Stimulated activated CD8-positive, alpha-beta memory T cell treated with anti-CD3 and anti-CD28 coated beads, Interleukin-12 subunit alpha, Interleukin-12 subunit beta, amount 100 ng/mL, for 1 hour (primary cell): ENCODE measurements at places on chromosomes 3 and 15.

DNA sequence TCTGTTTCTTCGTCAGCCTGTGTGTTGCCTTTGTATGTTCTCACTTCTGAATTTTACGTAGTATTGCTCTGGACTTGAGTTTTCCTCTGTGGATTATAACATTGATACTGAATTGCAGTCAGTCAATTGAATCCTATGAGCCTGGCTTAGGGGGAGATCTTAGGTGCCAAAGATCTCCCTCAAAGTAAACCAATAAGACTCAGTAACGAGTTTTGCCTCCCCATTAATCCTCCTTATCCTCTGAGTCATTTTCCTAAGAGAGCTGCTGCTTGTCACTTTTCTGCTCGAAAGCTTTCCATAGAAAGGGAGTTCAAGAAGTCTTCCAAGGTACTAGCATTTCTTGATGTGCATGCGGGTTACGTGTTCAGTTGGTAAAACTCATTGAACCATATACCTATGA is 126.4 kb downstream of the CHDH start:
- DNase-seq, result no peak

DNA sequence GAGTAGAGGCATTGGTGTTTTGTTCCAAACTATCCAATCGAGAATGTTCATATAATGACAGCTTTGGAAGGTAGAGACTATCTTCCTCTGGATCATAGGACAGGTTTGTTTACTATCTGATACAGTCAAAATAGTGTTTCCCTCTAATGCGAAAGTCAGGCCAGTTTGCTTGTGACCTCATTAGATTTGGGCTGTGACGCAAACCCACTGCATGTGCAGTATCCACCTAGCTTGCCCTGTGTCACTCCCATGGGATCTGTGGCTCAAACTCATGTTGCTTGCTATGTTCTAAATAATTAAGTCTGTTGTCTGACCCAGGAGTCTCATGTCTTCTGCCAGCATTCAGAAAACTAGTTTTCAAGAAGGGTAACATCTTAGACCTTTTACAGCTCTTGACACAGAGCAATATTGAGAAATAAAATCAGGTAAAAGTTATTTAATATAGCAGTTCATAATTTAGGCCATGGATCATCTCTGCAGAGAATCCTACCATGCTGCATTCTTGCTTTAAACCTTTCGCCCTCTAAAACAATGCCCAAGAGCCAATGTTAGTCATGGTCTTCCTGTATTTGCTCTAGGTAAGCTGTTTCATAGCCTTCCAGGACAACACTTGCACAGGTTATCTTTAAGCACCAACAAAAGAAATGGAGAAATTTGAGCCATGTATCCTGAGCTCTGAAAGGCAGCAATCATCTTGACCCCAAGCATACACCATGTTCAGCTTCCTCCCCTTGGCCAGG is 26.4 kb downstream of the NIT2 start:
- no peak for DNase-seq

DNA sequence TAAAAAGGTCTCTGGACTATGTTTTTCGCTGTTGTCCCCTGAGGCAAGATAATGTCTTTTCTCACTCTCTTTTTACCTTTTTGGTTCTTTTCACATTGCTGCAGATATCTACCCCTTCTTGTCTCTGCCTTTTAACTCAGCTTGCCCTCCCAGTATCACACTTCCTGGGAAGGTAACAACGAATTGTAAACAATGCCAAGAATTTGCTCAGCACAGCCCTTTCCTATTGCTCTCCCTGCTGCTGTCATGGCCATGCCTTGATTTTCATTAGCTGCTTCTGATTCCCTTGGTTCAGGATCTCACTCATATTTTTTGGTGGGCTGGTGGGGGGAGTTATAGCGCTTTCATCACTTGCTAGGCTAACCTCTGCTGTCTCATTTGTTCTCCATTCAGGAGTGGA is 123.1 kb upstream of the DPH6 start:
- no peak for DNase-seq

DNA sequence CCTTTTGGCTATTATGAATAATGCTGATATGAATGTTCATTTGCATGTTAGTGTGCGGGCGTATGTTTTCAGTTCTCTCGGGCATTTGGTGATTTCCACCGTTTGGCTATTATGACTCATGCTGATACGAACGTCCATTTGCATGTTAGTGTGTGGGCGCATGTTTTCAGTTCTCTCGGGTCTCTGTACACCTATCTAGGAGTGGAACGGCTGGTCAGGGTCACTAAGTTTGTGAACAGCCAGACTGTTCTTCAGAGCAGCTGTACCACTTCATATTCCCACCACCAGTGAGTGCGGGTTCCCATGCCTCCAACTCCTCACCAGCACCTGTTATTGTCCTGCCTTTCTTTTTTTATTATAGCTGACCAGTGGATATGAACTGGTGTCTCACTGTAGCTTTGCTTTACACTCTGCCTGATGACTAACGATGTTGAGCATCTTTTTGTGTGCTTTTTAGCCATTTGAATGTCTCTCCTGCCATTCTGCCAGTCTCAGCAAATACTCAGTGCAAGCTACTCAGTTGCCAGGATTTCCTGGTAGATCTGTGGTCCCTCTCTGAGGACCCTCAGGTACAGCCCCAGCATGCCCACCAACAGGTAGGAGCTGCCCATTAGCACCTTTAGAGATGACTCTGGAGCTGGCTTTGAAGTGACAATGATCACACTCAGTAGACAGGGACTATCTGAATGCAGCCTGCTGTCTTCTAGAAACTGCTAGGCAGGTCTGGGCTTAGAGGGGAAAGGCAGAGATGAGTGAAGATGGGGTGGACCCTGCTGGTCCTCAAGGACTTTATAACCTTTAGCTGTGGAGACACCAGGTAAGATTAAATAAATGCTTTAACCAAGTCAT is 141.1 kb downstream of the XXYLT1 start:
- DNase-seq, result no peak

- no peak for DNase-seq
Observed at GRCh38 chr3:99967796-99968195, 146.5 kb downstream of the FILIP1L start.

DNA sequence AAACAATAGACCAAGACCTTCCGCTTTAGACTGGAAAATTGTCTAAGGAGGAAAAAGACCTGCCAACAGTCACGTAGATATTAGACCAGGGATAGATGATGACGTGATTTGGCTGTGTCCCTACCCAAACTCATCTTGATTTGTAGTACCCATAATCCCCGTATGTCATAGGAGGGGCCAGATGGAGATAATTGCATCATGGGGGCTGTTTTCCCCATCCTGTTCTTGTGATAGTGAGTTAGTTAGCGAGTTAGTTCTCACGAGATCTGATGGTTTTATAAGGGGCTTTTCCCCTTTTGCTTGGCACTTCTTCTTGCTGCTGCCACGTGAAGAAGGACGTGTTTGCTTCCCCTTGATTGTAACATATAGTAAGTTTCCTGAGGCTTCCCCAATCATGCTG is 31.7 kb upstream of the SUCLG2 start:
- DNase-seq, result no peak

GRCh38 chr15:95591270-95591669 is 739.2 kb upstream of the NR2F2 start:
- DNase-seq, result no peak

GRCh38 chr15:31260646-31261265 is 65.9 kb upstream of the KLF13 start:
- no peak for DNase-seq

DNA sequence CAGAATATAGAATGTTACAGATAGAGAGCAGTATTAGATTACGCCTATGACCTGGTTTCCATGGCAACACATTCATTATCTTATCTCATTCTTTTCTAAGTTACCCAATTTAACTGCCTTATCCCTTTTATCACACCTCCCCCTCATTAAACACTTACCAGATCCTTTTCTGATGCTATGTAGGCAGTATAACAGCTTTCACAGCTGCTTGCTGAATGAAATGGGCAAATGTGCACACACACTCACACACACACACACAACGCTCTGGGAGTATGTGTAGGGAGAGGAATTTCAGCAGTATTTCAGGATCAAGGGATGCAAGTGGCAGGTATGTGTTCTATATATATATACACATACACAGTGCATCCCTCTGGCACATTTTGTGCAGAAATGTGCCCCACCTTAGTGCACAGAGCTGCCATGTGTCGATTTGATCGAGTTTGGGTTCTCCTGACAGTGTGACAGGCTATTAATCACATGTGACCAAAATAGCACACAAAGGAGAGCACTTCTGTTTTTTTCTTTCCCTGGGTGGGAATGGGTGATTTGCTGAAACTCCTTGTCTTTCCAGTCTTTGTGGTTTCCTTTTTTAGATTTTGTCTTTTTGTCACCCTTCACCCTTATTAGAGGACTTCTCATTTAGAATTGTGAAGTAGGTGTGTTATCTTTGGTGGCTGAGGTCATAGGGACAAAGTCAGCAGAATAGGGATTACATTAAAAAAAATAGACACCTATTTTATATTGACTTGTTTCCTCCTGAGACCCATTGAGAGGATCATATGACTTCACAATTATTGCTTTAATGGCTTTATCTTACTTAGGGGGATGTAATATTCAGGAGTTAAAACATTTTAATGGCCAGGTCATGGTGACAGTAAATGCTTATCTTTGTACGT is 553.7 kb downstream of the PDCD6IP start:
- no peak for DNase-seq

DNA sequence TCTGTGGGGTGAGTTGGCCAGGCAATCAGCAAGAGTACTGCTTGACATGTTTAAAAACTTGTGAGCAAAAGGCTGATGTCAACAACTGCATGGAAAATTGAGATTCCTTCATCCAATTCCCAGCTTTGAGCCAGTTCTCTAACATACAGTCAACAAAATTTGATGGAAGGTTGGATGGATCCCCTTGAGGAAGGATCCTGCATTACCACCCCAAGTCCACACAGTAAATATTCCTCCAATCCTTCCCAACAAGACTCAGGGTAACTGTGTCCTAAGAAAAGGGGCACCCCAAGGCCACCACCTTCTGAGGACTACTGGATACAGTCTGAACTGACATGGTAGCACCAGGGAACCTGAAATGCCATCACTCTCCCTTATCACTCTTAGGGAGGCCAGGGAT is 15.1 kb downstream of the GLB1 start:
- no peak for DNase-seq

DNA sequence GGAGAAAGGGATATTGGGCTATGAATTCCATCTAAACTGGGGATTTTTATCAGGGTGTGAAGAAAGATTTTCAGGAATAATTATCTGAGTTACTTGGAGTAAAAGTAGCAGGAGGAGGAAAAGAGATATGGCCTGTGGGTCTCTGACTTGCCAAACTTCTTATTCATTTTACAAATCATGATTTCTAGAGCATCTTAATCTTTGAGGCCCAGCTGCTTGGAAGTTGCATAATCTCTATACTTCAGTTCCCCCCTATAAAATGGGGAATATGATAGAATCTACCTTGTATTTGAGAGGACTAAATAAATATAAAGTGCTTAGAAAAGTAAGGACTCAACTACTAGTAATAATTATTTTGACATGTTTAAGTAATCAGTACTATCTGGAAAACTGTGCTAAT is 11.0 kb upstream of the GABPB1 start:
- no peak for DNase-seq

GRCh38 chr3:15367059-15367458 is 34.7 kb upstream of the SH3BP5 start:
- DNase-seq, result no peak

DNA sequence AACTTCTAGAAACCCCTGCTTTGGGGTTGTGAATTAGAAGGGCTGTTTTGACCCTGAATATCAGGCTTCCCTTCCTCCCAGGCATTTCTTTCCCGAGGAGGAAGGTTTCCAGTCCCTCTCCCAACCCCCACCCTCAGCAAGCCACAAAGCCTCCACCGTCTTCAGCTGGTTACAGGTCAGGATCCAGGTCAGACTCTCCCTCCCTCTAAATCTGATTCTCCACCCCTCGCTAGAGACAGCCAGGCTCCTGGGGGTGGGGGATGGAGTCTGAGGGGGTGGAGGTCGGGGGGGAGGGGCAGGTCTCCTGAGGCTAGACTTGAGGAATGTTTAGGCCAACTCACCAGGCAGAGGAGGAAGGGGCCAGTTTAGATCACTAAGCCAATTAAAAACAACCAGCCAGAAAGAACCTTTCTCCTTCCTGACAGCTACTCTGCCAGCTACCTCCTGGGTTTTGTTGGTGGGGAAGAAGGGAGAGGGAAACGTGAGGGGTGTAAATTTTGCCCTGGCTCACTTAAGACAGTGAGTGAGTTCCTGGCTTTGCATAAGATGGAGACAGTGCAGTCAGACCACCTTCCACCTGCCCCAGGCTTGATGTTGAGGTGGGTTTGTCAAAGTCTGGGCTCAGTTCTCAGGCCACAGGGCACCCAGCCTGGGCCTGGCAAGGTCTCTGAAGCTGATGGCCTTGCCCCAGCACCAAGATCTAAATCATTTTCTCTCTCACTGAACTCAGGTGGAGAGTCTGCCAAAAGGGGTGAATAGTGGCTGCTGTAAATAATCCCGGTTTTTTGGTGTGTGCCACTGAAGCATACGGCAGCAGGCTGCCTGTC is 19.5 kb downstream of the BMF start:
- DNase-seq, result no peak

DNA sequence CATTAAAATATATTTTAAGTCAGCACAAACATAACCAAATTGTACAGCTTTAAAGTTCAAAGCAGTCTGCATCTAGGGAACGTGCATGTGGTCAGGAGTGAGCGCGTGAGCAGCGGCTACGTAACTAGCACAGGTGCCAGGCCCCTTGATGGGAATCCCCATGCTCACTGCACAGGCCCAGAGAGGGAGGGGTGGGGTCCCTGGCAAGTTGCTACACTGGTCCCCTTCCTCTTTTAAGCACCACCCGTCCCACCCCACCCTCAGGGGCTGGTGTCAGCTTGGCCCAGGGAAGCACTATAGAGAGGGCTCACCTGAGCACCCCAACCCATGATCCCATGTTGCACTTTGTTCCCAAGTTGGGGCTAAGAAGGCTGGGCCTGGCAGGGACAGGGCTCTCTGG is 835 bp upstream of the GMPPB start:
- no peak for DNase-seq

DNA sequence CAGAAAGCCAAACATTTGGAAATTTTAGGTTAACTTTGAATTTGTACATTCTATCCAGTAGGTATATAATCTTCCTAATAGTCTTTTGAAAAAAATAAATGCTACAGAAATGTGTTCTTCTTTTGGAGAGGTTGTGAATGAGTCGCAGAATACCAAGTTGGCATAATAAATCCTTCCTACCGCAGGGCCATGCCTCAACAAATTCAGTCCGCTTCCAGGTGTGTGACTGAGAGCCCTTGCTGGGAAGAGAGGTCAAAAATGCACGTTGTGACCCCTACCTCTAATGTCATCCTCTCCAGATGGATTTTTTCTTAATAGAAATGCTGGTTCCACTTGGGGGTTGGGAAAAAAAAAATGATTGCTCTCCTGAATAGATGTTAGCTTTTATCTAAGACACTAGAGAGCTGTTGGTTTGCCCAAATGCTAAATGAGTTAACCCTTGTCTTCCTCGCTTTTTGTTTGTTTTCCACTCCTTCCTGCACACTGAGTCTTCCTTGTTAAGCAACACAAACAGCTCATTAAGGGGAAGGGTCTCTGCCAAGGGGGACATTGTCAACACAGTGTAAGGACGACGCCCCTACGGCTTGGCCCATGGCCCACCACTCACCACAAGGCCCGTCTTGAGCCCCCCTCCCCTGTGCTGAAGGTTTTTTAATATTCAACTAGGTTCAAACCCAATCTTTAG is 33.9 kb downstream of the RLBP1 start:
- no peak for DNase-seq
